NCI-H1436 treated with DMSO at 0.1 percent for 48 hours (cell line): ENCODE measurements at places on chromosomes 6 and 20.

DNA sequence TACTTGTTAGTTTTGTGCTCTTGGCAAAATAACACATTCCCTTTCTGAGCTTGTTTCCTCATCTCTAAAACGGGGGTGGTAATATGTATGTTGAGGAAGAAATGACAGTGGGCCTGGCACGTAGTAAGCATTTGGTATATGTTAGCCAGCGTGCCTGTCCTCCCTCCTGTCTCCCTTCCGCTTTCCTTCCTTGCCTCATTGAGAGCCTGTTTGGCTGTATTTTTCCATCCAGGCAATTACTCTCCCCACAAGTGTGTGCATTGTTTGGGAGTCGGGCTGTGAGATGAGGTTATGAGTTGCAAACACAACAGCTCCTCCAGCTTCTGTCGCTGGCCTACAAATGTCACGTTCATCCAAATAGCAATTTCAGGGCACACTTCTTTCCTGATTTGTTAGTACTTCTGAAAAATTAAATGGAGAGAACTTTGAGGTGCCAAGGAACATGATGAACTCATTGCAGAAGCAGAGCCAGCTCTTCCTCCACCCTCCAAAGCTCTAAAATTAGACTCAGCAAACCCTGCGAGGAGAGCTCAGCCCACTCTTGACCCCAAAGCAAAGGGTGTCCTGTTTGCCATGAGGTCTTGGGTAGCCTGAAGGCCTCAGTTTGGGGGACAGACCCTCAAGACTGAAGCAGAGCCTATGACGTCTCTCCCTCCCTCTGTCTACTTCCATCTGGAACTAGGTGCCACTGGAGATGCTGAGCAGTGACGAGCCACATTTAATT is 50.7 kb upstream of the TOX2 start:
- DNase-seq, result no peak

DNA sequence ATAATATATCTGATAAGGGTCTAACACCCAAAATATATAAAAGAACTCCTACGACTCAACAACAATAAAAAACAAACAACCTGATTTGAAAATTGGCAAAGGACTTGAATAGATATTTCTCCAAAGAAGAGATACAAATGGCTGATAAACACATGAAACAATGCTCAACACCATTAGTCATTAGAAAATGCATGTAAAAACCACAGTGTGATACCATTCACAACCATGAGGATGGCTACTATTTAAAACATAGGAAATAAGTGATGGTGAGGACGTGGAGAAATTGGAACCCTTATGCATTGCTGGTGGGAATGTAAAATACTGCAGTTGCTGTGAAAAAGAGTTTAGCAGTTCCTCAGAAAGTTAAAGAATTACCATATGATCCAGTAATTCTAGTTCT is 41.4 kb downstream of the PTGIS start:
- no peak for DNase-seq

- DNase-seq, result no peak
Observed at GRCh38 chr6:36508532-36508931, 38.7 kb downstream of the STK38 start.

GRCh38 chr6:169396554-169397163 is 143.0 kb upstream of the THBS2 start:
- no peak for DNase-seq

- DNase-seq, result no peak
Observed at GRCh38 chr6:77986380-77987034, 333.7 kb downstream of the MEI4 start.

DNA sequence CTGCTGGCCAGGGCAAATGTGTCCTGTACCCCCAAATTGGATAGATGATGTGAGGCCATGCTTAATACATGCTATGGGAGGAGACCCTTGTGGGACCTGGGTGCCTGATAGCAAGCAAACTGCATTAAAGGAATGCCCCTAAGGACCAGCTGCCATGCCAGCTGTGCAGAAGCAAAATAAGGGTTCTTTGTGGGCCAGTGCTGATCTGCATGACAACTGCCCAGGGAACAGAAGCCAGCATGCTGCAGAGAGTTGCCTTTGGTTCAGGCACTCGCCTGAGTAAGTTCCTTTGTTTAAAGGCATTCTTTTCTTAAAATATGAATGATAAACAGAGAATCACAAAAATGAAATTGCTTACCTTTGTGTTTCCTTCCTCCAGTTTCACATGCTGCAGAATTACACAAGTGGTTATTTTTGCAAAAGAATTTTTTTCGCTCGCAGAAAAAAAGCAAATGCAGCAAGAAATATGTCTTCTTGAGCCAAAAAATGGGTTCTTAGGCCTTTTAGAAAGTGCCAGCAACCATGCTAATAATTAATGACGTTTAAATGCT is 6.9 kb upstream of the SYNDIG1 start:
- DNase-seq, result no peak

DNA sequence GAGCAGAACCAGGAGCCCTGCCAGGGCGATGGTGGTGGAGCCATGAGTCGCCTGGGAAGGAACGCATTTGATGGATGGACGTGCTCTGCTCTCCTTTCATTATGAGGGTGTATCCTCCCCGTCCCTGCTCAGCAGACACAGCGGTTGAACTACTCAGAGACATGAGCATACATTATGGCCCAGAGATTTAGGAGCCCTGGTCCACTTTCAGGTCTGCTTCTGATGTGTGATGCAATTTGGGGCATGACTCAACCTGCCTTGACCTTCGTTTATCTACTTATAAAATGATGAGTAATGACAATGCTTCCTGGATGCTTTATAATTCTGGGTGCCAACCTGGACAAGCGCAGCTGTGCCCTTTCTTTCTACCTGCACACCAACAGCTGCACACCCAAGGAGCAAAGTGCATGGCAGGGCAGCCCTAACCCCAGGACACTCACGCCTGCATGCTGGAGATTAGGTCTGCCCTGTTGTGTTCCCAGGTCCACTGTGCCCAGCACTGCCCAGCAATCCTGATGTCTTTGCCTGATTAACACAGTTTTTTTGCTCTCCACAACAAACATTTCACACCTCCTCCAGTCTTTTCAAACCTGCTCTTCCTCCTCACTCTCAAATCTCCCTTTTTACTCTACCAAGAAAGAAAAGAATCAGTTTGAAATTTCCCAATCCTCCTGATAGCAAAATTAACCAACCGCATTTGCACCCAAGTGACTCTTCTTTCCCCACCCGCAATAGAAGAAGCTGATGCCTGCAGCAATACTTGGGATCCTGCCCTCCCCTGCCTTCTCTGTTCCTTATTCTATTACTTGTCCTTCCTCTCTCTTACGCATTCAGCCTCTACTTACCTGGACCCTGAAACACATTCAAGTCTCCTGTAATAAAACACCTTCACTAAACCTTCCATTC is 81.2 kb downstream of the EZR start:
- no peak for DNase-seq

DNA sequence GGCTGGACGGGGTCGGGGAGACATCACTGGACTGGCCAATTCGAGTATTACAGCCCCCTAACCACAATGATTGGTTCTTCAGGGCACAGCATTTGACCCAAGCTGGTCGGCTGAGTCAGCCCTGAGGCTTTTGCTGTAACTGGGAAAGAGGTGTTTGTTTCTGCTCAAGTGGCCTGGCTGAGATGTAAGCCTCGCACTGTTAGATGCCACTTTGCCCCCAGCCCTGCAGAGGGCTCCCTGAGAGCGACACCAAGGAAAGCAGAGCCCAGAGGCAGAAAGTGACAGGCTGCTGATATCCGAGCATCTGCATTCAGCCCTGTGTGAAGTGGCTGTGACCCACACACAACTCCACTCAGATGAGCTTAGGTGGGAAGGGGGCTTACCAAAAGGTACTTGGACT is 19.4 kb downstream of the ERGIC3 start:
- DNase-seq, result no peak

DNA sequence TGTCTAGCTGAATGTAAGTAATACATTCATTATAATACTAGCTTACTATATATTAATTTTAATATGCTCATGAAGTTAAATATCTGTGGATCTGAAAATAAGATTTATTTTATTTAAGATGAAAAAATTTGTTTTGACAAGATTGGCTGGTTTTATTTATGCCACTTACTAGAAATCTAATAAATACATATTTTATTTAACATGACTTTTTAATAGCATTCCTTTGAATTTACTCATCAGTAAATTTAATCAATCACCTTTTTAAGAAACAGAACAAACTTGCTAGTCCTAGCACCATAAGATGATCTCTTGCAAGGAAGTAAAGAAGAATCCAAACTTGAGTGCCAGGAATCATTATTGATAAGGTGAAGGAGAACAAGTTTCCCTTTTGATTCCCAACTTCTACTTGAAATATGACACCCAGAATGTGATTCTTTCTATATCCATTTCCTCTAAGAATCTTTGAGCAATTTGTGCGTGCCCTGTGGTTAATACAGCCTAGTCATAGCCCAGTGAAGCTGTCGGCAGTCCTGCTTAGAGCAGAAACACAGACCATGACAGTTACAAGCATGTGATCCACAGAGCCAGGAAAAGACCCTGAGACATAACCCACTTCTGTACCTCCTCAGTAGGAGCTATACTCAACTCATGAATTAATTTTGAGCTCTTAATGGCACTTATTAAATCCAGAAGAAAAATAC is 282.3 kb upstream of the QKI start:
- DNase-seq, result no peak

DNA sequence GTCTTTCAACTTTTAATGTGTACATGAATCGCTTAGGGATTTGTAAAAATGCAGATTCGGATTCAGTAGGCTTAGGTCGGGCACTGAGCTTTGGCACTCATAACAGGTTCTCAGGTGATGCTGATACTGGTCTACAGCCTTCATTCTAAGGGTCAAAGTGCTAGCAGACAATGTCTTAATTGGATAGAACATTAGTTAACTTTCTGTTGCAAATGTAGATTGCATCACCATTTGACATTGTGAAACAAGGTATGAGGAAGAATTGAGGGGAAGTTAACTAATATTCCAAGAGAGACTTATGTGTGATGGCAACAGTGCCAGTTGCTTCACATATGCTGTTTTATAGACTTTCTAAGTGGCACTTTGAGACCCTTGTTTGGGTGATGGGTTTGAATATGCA is 86.9 kb downstream of the MLIP start:
- DNase-seq, result no peak

DNA sequence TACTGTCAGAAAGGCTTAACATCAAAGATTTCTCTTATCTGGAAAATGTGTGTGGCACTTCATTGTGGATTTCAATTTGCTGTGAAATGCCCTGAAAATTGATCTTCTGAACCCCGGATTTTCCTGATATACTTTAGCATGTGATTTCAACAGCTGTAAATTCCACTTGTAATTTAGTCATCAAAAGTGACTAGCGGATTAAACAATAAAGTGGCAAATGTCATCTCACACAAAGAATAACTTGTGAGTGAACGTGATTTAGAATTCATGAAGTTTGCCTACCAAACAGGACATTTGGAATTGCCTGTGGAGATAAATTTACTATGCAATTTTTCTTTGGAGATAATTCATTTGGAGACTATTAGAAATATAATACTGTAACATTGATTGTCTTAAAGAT is 601.6 kb downstream of the COL12A1 start:
- no peak for DNase-seq

DNA sequence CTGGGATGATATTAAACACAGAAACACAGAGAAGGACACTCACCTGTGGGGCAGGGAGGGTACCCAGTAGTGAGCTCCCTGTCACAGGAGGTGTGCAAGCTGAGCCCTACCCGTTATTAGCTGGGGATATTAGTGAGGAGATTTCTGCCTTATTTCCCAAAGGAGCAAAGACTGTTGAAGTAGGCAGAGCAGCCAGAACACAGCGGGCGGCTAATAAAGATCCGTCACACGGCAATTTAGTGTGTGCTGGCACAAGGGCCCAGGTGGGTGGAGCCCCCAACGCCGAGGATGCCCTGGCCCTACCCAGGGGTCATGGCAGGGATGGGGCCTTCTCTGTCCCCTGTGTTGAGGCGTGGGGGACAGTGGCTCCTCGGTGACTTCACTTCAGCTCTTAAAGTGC is 8.3 kb downstream of the VSTM2L start:
- DNase-seq, result no peak

GRCh38 chr6:169167581-169168301 is 85.9 kb downstream of the THBS2 start:
- no peak for DNase-seq

GRCh38 chr6:37204014-37204751 is 34.2 kb downstream of the PIM1 start:
- DNase-seq, result no peak

DNA sequence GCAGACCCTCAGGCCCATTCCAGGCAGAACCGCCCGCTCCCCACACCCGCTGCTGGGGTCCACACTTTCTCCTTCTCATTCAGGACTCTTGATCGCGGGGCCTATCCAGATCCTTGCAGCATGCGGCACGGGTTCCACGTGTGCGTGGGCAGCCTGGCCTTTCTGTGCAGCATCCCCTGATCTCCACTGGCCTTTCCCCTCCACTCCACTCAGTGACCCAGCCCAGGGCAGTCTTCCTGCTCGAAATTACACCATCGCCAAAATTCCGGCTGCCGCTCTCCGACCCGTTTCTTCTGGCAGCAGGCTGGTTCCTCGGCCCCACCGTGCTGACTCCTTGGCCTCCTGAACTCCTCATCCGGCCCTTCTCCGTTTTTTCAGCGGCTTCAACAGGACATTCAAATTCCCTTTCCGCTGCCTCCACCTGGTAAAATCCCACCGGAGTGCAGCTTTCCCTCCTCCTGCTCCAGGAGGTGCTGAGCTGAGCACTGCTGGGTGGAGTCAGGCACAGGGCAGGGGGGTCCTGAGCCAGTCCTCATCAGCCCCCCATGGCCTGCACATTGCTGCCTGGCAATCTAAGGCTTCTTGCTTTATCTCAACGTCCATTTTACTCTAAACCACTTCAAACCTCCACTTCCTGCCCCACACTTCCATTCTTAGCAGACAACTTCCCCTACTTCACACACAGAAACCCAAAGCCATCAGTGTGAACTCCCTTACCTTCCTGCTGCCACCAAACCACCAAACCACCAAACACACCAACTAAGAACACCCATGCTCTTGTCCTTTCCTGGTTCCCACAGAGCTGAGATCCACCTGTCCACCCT is 9.0 kb downstream of the SFT2D1 start:
- DNase-seq, result no peak

DNA sequence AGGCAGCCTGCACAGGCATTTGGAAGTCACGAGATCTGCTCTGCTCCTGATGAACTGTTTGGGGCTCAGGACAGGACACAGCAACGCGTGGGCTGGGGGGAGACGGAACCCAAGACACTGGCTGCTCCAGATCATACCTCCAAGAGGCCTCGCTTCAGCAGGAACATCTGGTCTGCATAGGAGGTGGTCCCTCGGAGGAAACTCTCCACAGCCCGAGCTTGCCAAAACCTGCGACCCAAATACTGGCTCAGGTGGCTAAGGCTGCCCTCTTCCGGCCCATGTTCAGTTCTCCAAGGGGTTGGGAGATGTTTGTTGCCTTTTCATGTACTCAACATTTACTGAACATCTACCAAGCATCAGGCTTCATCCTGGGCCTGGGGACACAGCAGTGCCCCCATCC is 51.7 kb downstream of the MYH7B start:
- no peak for DNase-seq

- DNase-seq, result no peak
Observed at GRCh38 chr6:4297348-4297747, 162.0 kb upstream of the ECI2 start.

GRCh38 chr6:149212892-149213801 is 104.4 kb upstream of the TAB2 start:
- DNase-seq, result no peak
